Stimulated activated CD4-positive, alpha-beta T cell treated with anti-CD3 and anti-CD28 coated beads, Interleukin-4, amount 100 ng/mL, for 24 hours (primary cell): ENCODE measurements at places on chromosomes 16 and 17.

- DNase-seq = no peak
These were observed 37.7 kb downstream of the TNFRSF13B start for GRCh38 chr17:16934133-16934795.

DNA sequence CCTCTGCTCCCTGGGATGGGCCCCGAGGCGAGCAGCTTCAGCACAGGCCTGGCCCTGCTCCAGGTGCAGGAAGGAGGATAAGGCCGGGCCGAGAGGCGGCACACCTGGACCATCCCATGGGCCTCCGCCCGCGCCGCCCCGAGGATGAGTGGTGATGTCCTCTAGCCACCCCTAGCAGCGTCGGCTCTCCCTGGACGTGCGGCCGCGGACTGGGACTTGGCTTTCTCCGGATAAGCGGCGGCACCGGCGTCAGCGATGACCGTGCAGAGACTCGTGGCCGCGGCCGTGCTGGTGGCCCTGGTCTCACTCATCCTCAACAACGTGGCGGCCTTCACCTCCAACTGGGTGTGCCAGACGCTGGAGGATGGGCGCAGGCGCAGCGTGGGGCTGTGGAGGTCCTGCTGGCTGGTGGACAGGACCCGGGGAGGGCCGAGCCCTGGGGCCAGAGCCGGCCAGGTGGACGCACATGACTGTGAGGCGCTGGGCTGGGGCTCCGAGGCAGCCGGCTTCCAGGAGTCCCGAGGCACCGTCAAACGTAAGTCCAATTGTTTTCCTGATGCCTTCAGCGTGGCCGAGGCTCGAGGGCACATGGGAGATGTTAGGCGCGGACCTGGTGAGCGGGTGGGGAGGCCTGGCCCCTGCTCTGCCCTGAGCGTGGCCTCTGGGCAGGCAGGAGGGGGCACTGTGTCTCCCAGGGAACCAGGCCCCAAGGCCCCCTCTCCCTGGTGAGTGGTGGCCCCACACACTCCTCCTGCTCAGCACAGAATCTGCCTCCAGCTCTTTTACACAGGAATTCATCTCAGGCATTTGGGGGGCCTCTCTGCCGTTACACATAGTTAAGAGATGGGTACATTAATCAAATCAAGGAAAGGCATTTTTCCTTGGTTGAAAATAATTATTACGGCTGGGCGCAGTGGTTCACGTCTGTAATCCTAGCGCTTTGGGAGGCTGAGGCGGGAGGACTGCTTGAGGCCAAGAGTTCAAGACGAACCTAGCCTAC, 855 bp downstream of the TMEM204 start:
- peak; percentile 35 for DNase-seq

DNA sequence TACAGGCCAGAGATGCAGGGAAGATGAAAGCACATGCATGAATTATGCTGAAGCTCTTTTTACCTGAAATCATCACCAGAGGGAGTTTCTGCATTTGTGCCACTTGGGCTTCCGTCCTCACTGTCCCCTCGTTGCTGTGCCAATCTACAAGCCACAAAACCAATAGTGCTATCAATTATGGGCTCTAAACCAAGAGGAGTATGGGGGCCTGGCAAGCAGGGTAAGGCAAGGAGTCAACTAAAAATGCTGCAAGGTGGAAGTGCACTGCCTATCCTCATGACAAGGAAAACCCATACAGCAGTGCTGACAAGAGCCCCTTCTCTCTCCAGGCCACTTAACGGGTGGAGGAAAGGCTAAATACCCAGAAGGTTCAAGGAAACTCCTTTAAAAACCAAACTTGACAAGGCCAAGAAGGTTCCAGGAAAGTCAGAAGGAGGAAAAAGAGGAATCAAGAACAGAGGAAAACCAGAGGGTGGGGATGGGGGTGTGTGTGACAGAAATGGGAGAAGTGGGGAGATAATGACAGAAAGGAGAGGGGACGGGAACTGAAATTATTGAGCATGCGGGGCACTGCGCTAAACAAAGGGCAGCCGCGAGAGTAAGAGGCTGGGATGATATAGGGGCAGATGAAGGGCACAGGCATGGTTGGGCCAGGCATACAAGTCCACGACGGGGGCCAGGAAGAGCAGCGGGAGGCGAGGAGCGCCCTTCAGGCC, 674 bp downstream of the C17orf75 start:
- DNase-seq = peak; percentile 54

GRCh38 chr17:66417300-66417719, 114.9 kb downstream of the PRKCA start:
- no peak for DNase-seq

- DNase-seq = no peak
These were observed 409.6 kb upstream of the MAF start for GRCh38 chr16:80009971-80010659.

GRCh38 chr17:40862985-40863733, 3.9 kb downstream of the KRT12 start:
- DNase-seq = no peak

GRCh38 chr16:81551151-81551808, 106.7 kb downstream of the CMIP start:
- peak; percentile 19 for DNase-seq

- no peak for DNase-seq
These were observed 122.6 kb downstream of the SOCS1 start for GRCh38 chr16:11133344-11133943.

DNA sequence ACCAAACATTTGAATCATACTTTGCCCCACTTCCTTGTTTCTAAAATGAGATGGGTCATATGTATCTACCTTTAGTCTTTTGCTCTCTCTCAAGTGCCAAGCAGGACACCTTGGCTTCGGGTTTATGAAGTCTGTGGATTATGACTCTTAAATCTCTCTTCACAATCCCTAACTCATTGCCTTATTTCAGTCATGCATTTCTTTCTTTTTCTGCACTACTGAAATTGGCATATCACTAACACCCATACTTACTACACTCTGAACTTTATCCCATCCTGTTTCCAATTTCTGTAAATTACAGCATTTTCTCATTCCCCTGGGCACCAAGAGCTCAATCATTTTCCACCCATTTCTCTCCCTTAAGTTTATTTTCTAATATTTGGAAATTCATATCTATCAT, 42.0 kb downstream of the ABCA9 start:
- no peak for DNase-seq

- no peak for DNase-seq
These were observed 7.7 kb upstream of the RAB37 start for GRCh38 chr17:74729368-74729767.

- DNase-seq = no peak
These were observed 1.2 kb downstream of the ASGR1 start for GRCh38 chr17:7177954-7178477.
